ENCODE measurements at places on chromosomes 6 and 20.

- no peaks in the 10 kb centered on the region for H3K4me1 ChIP-seq
- no peaks in the 10 kb centered on the region for H3K27me3 ChIP-seq
- no peak overlapping the region for H3K4me3 ChIP-seq
- no peak for DNase-seq
Observed at GRCh38 chr6:30813631-30814145, 69.3 kb upstream of the IER3 start.

GRCh38 chr6:122014961-122015360, 384.5 kb upstream of the HSF2 start:
- no peaks in the 10 kb centered on the region for H3K4me1 ChIP-seq
- H3K27me3 ChIP-seq: no peaks in the 10 kb centered on the region
- H3K4me3 ChIP-seq: no peak overlapping the region
- DNase-seq: no peak
- no peaks in the 10 kb centered on the region for H3K36me3 ChIP-seq

DNA sequence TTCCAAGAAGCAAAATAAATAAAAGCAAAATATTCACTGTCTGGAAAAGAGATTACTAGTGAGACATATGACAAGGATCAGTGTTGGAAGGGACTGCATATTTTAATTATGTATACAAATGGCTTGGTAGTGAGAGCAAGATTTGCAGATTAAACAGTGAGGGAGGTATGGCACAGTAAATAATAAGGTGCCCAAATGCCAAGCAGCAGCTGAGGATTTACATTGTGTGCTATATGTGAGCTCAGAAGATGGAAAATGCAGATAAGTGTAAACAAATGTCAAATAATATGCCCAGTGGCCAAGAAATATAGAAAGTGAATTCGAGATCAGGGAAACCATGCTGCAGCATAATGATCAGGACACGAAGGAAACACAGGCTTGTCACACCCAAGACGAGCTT, 173.8 kb upstream of the NRSN1 start:
- peaks cover 9% of the 10 kb centered on the region for H3K4me1 ChIP-seq
- H3K27me3 ChIP-seq: no peaks in the 10 kb centered on the region
- DNase-seq: no peak
- H3K36me3 ChIP-seq: no peaks in the 10 kb centered on the region
- H3K27ac ChIP-seq: no peak overlapping the region

- peaks cover 41% of the 10 kb centered on the region for H3K4me1 ChIP-seq
- H3K4me3 ChIP-seq: no peak overlapping the region
- DNase-seq: no peak
- H3K36me3 ChIP-seq: no peaks in the 10 kb centered on the region
- H3K27me3 ChIP-seq: no peaks in the 10 kb centered on the region
Observed at GRCh38 chr20:33568378-33568777, 78.5 kb downstream of the CBFA2T2 start.

DNA sequence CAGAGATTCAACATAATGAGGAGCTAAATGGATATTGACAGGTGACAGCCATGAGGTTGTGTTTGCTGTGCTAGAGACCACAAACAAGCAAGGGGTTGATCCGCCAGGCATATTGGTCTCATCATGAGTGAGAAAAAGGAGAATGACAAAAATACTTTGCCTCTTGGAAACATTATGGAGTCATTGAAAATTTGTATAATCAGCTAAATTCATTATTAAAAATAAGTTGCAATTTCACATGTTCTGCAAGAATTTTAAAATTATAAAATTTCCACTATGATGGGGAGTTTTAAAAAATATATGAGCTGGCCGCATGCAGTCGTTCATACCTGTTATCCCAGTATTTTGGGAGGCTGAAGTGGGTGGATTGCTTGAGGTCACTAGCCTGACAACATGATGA, 912.3 kb upstream of the SLC35B3 start:
- no peaks in the 10 kb centered on the region for H3K36me3 ChIP-seq
- H3K4me1 ChIP-seq: no peaks in the 10 kb centered on the region
- H3K27me3 ChIP-seq: no peaks in the 10 kb centered on the region
- no peak for DNase-seq
- H3K4me3 ChIP-seq: no peak overlapping the region

DNA sequence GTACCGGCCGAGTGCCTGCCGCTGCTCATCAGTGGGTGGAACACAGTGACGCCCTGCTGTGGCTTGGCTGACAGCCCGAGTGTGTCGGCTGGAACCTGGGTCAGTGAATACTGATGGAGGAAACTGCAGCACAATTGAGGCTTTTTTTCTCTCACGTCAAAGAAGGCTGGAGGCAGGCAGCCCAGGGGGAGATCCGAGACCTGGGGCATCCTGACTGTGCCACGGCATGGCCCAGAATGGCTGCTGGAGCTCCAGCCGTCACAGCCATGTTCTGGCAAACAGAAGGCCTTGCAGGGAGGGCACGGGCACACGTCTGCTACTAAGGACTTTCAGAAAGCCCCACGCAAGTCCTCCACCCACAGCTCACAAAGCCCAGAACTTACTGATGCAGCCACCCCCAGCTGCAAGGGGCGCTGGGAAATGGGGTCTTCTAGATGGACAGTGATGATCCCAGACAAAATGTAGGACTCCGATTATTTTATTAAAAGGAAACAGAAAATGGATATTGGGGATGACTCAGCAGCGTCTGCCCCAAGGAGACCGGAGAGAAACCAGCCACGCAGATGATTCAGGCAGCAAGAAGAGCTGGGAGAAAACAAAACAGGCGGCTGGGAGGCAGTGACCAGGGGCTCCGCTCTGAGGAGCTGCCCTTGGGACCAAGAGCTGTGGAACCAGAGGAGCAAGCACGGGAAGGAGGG, 140.0 kb downstream of the TAF4 start:
- H3K4me3 ChIP-seq: no peak overlapping the region
- no peaks in the 10 kb centered on the region for H3K4me1 ChIP-seq
- peaks cover 10% of the 10 kb centered on the region for H3K27me3 ChIP-seq
- no peak for DNase-seq
- H3K36me3 ChIP-seq: no peaks in the 10 kb centered on the region

- peaks cover 10% of the 10 kb centered on the region for H3K4me1 ChIP-seq
- H3K36me3 ChIP-seq: no peaks in the 10 kb centered on the region
- peak; percentile 66 for DNase-seq
Observed at GRCh38 chr20:3731944-3732326, 550 bp upstream of the HSPA12B start.

GRCh38 chr6:121436960-121437850, 1.8 kb downstream of the GJA1 start:
- no peaks in the 10 kb centered on the region for H3K36me3 ChIP-seq
- peak overlapping the region; percentile 39 for H3K4me3 ChIP-seq
- H3K4me1 ChIP-seq: peaks cover 15% of the 10 kb centered on the region
- peak overlapping the region; percentile 73 for H3K27ac ChIP-seq

DNA sequence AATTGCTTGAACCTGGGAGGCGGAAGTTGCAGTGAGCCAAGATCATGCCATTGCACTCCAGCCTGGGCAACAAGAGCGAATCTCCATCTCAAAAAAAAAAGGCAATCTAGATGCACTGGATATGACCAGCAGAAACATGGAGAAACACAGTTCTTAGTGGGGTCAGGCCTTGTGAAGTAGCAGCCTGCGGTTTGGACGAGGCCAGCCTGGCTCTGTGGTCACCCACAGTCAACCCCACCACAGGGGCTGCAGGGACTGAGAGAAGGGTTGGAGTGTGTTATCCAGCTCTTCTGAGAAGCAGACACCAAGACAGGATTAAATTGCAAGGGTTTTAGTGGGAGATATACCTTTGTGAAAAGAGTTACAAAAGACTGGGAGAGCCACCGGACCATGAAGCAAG, 194.3 kb upstream of the PROKR2 start:
- no peaks in the 10 kb centered on the region for H3K4me1 ChIP-seq
- no peaks in the 10 kb centered on the region for H3K27me3 ChIP-seq
- H3K36me3 ChIP-seq: no peaks in the 10 kb centered on the region
- no peak overlapping the region for H3K27ac ChIP-seq
- no peak for DNase-seq

DNA sequence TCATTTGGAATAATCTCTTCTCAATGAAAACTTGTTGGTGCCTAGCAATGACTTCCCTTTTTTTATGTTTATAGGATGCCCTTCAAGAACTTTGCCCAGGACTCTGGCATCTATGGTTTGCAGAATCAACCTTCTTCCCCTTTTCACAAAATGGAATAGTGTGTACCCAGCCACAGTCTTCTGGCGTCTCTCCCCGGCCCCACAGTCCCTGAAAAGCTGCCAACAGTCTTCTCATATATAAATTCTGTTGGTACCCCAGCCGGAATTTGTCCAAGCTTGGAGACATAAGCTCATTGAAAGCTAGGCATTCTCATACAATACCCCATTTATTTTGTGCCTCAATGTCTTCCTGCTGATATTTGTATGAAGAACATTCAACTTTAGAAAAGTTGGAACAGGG, 26.4 kb upstream of the MCM3 start:
- H3K36me3 ChIP-seq: no peaks in the 10 kb centered on the region
- H3K4me3 ChIP-seq: no peak overlapping the region
- no peaks in the 10 kb centered on the region for H3K27me3 ChIP-seq
- no peak for DNase-seq
- no peak overlapping the region for H3K27ac ChIP-seq

DNA sequence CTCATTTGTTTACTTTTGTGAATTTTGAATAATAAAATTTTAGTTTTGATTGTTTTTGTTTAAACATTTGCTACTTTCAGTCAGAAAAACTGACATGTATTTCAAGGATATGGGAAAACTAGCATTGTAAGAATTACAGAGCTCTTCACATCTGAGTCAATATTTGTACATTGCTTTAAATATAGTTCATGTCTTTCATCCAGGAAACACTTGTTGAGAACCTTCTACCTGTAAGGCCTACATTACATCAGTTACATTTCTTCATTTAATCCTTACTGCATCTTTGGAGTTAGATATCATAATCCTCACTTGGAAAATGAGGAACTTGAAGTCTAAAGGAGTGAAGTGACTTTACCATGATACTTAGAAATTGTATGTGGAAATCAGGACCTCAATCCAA, 242.9 kb downstream of the KCNQ5 start:
- no peak overlapping the region for H3K4me3 ChIP-seq
- H3K27ac ChIP-seq: no peak overlapping the region
- DNase-seq: no peak
- peaks cover 27% of the 10 kb centered on the region for H3K4me1 ChIP-seq

DNA sequence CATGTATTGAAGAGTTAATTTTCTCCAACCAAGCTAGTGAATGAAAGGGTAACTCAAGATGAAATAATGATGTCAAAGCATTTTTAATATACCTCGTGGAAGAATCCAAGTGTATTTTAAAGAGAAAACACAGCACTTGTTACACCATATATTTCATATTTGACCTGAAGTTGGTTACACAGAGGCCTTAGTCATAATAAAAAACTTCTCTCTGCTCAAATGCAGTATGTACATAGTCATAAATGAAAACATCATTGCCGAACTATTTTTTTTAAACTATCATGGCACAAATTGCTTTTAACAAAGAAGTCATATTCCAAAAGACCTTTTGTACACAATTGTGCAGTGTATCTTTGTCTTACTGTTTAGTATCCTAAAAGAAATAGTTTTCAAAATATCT, 43.0 kb downstream of the BACH2 start:
- DNase-seq: no peak
- no peak overlapping the region for H3K27ac ChIP-seq
- no peaks in the 10 kb centered on the region for H3K27me3 ChIP-seq
- H3K36me3 ChIP-seq: no peaks in the 10 kb centered on the region
- H3K4me3 ChIP-seq: no peak overlapping the region

- no peaks in the 10 kb centered on the region for H3K36me3 ChIP-seq
- H3K4me3 ChIP-seq: no peak overlapping the region
- H3K4me1 ChIP-seq: no peaks in the 10 kb centered on the region
- H3K27ac ChIP-seq: no peak overlapping the region
- DNase-seq: no peak
- peaks cover 61% of the 10 kb centered on the region for H3K27me3 ChIP-seq
Observed at GRCh38 chr20:61573415-61574305, 321.6 kb downstream of the CDH4 start.

DNA sequence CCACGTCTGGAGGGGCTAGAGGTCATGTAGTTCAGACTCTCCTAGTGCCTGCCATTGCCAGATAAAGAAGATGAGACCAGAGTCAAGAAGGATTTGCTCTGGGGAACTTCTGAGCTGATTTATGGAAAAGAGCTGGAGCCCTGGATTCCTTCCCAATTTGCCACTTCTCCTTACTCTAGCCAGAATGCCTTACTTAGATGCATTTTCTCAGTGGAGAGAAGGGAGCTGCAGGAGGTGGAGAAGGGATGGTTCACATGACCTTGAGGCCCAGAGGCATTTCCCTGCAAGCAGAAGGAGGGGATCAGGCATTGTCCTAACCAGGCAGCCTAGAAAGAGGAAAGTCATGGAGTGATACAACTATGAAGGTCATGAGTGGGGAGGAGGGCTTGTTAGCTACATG, 122.2 kb downstream of the UNC5CL start:
- H3K27ac ChIP-seq: no peak overlapping the region
- H3K4me3 ChIP-seq: no peak overlapping the region
- peaks cover 17% of the 10 kb centered on the region for H3K4me1 ChIP-seq

DNA sequence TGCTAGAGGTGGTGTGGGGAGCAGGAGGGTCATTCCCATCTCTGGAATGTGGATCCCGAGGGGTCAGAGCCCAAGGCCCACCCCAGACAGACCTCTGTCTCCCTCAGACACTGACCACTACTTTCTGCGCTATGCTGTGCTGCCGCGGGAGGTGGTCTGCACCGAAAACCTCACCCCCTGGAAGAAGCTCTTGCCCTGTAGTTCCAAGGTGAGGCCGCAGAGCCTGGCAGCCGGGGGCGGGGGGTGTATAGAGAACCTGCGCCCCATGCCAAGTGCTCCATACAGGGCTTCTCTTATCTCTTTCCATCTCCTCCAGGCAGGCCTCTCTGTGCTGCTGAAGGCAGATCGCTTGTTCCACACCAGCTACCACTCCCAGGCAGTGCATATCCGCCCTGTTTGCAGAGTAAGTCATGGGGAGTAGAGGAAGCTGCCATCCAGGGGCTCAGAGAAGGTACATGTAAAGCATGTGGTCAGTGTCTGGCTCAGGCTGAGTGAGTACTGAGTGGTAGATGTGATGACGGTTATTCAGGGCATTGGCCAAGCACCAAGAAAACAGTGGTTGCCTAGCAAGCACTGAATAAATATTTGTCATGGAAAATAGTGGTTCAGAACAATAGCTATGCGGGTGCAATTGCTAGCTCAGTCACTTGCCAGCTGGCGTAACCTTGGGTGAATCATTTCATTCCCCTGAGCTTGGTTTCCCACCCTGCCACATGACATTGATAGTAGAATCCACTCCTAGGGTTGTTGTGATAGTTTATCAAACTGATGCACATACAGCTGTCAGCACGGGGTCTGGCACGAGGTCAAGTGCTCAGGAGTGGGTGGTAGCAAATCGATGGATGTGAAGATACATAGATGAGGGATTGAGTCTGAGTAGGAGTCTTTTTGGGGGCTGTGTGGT, 3.5 kb downstream of the PIGT start:
- peaks cover 55% of the 10 kb centered on the region for H3K36me3 ChIP-seq
- H3K27me3 ChIP-seq: no peaks in the 10 kb centered on the region
- no peak overlapping the region for H3K4me3 ChIP-seq
- peak; percentile 83 for DNase-seq
- no peaks in the 10 kb centered on the region for H3K4me1 ChIP-seq
